ENCODE measurements at places on chromosomes 3 and 15.

DNA sequence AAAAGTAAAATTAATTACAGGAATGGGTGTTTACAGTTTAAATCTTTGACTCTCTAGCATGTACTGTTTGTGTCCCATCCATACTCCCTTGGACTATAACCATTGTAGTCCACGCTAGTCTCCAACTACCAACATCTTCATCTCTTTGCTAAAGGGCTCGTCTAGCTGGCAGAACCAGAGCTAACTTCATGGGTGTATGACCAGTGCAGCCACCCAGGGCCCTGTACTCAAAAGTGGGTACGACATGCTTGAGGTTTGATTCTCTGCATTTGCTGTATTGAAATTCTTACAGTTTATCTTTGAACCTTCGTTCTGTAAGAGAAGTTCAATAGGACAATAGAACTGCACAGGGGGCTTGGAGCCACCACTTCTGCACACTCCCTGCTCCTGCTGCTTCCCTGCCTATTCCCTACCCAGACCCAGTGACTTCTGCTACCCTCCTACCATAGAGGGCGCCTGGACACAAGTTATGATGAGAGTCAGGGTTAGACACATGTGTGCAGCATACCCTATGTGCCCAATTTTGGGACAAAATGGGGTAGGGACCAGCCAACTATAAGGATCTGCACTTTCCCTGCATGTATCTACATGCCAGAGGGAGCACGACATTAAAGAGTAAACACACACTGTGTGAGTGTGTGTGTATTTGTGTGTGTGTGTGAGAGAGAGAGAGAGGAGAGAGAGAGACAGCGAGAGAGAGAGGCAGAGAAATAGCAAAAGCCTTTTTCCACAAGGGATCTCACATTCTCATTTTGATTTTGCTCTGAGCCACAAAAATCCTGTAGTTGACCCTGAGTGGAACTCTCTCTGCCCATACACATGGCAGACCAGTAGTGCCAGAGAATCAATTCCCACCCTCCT is 59.0 kb upstream of the NECTIN3 start:
- no peak for DNase-seq

DNA sequence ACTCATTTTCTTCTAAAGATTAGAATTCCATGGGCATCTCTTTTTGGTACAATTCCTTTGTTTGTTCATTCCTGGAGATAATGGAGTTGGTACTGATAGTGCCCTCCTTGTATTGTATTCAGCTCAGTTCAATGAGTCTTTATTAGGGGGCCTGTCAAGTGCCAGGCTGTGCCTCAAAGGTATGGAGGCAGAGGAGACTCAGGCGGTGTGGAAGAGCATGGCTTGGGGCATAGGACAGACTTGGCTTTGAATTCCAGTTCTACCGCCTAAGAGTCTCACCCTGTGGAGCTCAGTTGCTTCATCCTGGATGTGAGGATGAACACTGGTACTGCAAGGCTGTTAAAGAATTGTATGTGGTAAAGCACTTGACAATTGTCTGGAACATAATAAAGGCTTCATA is 196.6 kb upstream of the IL12A start:
- no peak for DNase-seq

DNA sequence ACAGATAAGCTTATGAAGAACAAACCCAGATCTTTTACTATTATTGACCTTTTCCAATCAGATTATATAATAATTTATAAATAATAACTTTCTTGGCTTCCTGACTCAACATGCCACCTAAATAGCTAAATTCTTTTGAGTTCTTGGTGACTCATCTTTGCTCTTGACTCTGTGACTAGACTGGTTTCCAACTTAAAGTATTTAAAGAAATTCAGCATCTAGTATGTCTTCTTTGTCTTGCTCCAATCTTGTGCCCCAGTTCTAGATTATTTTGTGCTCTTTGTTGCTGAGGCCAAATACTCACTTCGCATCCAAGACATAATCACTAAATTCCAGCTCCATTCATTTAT is 483.2 kb upstream of the TBL1XR1 start:
- DNase-seq, result no peak

DNA sequence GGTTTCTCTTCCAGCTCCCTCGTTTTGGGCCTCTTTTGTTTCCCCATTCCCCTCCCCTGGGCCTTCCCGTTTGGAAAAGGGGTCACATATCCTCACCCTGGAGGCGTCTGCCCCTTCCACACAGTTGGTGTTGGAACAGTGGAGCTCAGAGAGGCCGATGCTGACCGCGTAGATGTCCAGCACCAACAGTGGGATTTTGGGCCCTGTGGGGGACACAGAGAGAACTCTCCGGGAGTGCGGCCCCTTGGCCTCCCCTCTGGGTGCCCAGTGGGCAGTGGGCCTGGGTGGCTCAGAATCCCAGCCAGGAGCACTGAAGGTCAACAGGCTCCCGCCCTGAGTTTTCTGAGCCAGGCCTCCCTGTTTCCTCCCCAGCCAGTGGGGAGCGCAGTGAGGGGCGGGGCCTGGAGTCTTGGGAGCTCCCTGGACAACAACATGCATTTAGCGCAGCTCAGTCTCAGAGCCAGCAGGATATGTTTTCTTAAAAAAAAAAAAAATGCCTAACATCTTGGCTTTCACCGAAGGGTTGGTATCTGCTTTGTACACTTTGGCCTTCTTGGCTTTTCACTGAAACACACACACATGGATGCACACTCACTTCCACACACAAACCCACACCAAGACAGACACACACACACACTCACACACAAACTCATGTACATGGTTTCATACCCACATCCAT is 670 bp upstream of the ISLR start:
- DNase-seq, result no peak

- no peak for DNase-seq
Observed at GRCh38 chr3:194817936-194818335, 132.3 kb downstream of the FAM43A start.

DNA sequence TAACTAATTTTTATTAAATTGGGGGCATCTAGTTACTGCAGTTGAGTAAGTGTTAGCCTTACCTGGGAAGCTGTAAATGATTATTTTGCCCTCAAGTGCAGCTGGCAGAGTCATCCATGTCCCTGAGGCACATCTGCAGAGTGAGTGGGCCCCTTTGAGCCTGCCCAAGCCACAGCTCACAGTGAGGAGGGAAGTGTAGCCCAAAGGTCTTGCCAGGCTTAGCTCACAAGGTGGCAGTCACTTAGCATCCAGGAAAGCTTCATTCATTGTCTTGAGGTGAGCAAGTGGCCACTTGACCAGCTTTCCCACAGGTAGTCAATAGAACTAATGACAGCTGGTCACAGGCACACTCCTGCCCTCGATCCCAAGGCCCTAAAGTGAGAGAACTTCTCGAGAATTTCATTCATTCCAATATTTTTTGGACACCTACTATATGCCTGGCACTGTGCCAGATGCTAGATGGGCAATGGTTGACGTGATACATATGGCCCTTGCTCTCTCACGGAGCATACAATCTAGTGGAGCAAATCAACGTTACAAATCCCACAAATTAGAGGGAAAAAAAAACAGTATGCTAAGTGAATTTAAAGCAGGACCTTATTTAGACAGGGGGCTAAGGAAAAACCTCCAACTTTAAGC is 163.3 kb upstream of the IL12A start:
- DNase-seq, result no peak

DNA sequence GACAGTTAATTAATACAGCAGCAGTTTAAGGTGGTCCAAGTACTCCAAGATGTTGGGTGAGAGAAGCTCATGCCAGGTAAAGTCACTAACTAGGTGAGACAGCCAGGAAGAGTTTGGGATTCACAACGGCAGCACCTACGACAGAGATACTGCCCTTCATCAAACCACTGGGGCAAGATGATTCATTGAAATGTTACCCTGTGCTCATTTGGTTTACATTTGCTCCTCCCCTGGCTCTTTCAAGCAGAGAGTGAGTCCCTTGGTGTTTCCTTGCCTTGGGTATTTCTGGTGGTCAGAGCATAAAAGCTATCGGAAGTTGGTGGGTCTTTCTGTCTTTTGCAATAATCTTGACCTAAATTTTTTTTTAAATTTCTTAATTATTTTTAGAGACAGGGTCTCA is 19.9 kb upstream of the PDE8A start:
- no peak for DNase-seq

GRCh38 chr3:140595295-140595694 is 82.6 kb upstream of the TRIM42 start:
- DNase-seq, result no peak

DNA sequence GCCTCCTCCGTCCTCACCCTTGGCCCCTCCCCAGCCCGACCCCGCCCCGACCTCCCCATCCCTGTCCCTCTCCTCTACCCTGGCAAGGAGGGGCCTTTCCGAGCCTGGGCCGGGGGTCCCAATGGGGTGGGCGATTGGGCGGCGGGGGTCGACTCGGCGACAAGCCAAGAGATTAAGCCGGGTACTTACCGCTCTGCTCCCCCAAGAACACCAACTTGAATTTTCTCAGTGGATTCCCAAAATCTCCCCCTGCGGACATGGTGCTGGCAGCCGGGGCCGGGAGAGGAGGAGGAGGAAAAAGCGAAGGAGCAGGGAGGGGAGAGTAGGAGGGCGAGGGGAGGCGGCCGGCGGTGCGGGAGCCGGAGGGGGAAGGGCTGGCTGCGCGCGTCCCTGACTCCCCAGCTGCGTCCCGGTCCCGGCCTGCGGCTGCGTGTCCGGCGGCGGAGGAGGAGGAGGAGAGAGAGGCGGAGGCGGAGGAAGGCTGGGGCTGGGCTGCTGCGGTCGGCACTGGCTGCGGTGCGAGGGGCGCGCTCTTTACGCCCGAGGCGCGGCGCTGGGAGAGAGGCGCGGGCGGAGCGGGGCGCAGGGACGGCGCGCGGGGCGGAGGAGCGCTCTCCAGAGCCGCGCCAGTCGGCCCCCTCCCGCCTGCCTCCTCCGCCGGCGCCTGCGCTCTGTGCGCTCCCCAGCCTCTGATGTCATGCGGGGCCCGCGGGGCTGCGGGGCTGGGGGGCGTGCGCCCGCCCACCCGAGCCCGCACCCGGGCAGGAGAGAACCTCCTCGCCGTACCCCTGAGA is at the start of gene RAB6B:
TSS of gene RAB6B (minus strand) at position 675 of the 794 bp plus-strand sequence. CDS start at position 259, 416 bp downstream.
- DNase-seq, result no peak

DNA sequence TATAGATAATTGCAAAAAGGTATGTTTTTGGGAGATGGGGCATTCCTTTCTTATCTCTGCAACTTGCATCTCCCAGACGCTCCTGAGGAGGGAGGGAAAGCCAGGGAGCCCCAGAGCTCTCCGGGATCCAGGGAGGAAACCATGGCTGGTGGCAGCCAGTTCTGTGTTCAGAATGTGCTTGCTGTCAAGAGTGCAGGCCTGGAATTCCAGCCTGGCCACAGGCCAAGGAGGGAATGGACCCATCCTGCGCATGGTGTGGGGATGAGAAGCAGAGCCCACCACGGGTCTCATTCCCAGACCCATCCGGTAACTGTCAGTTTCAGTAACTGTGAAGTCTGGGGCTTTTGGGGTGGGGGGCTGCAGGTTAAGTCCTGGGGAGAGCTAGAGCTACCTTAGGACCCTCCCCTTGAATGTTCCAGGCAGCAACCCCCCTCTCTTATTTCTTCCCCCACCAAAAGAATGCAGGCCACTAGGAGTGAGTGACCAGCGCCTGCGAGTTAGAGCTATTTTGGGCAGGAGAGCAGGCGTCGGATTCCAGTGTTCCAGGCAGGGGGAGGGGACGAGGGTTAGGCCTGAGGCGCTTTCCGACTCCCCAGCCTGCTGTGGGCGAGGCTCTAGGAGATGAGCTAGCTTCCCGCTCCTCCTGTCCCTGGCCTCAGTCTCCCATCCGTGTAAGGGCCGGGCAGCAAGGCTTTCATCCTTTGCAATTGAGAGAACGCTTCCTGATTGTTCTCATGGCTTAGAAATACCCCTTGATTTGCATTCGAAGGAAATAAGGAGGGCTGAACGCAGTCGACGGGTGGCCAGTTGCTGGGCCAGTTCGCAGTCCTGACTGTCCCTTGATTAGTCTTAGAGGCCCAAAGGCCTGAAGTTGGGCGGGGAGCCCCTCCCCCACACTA is 781 bp upstream of the DAG1 start:
- DNase-seq, result no peak

DNA sequence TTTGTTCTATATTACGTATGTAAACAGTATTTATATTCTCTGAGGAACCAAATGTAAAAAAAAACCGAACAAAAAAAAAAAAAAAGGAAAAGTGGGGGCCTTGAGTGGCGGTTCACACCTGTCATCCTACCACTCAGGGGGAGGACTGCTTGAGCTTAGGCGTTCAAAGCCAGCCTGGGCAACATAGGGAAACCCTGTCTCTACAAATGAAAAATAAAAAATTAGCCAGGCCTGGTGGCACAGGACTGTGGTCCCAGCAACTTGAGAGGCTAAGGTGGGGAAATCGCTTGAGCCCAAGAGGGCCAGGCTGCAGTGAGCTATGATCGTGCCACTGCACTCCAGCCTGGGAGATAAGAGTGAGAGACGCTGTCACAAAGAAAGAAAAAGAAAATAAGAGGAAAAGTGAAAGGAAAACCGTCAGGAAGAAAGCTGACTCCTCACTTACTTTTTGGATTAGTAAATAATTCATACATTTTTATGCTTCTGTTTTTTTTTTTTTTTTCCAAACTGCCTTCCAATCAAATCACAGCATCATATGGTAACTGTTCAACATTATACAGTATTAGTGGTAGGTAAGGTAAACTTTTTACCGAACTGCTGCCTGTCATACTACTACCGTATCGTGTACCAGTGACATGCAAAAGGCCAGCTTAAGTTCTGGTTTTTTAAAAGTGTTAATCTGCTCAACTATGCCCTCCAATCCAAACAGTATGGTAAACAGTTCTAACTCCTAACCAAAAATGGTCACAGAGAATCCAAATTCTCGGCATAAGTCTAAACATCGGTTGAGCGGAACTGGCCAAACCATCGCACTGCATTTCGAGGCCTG is 1.2 kb downstream of the PHC3 start:
- no peak for DNase-seq

DNA sequence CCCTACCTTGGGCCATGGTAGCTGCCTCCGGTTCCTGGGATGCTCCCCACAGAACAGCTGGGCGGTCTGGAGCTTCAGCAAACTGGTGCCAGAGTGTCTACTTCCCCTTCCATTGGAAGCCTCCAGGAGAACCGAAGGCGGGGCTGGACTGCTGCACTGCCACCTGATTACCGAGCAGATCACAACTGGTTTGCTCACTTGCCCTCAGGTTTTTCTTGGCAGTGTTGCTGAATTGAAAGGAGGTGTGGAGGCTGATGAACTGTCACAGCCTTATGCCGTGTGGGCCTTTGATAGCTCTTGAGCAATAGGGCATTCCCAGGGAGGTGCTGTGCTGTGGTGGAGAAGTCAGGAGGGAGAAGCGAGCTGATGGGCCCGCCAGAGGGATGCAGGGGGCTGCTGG is at the start of gene TGM5:
TSS of gene TGM5 (minus strand) at position 95 of the 400 bp plus-strand sequence. CDS start at position 16, 79 bp downstream.
- DNase-seq, result no peak

- no peak for DNase-seq
Observed at GRCh38 chr3:44883213-44883955, 9.0 kb downstream of the TGM4 start.

DNA sequence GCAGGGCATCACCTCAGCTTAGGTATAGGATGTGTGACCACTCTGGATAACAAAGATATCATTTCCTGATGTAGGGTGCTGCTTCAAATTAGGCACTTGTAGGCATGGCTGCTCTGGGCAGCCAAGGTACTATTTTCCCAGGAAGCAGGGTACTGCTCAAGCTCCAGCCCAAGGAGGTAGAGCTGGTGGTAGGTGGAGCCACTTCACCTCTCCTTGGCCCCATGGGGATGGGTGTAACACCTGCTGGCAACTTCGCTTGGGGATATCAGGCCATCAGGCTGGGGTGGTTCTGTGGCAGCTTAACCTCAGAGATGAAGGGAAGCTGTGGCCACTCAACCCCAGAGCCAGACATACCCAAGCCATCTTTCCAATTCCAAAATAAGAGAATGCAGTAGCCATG is 147.1 kb upstream of the IGF1R start:
- no peak for DNase-seq

- no peak for DNase-seq
Observed at GRCh38 chr3:38837358-38837757, 21.3 kb upstream of the SCN10A start.

- DNase-seq, result no peak
Observed at GRCh38 chr3:29347412-29347811, 66.5 kb downstream of the RBMS3 start.

- DNase-seq, result no peak
Observed at GRCh38 chr3:115022199-115022598, 124.9 kb downstream of the ZBTB20 start.
